ENCODE measurements at places on chromosomes 7 and 10.

DNA sequence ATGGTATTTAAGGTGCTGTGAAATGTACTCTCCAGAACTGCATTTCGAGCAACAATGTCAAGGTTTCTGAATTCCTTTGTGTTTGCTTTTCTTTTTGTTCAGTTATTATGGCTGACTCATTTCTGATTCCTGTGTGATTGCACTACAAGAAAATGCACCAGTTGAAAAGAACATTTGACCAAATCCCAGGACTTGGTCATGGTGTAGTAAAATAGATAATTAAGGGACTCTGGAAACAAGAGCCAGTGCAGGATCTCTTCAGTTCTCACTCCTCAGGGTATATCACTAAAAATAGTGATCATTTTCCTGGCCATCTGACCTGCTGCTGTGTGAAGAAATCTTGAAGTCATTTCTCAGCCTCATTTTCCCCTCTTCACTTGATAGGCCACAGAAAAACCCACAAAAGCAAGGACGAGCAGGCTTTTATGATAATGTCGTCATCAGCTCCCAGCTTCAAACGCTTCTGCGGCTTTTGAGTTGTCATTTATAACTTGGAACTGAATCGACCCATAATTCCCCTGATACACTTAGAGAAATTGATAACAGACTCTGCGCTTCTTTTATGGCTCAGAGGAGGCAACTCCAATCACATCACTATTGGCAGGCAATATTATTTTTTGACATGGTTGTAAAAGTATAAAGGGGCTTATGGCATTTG, 274.7 kb downstream of the HDAC9 start:
- no peak for DNase-seq

GRCh38 chr10:127040756-127041155, 135.5 kb downstream of the DOCK1 start:
- no peak for DNase-seq

DNA sequence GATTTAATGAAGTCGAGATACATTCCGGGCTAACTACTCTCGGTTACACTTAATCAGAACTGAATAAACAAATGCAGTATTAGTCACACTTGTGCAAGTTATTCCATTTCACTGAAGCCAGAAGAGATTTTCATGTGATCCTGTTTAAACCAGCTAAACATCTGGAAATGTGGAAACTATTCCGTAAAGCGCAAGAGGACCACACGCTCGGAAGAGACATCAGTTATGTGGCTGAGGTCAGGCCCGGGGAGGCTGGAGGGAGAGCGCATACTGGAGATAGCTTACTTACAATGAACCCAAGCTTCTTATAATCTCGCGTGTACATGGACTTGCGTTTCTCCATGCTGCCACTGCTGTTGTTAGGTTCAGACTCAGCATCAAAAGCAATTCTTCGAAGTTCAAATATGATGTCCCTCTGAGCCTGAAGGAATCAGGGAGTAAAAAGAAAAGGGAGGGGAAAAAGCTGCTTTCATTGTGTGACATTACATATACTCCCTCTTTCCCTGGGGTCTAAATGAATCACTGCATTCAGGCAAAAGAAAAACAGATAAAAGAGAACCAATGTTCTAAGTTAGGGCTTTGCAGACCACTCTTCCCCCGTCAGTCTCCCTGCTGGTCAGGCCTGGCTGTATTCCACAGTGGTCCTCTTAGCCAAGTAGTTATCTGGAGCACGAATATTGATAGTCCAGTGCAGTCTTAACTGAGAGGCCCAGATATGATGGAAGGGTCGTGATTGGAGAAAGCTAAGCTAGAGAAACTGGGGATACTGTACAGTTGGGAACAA, 237.4 kb downstream of the ELMO1 start:
- no peak for DNase-seq

DNA sequence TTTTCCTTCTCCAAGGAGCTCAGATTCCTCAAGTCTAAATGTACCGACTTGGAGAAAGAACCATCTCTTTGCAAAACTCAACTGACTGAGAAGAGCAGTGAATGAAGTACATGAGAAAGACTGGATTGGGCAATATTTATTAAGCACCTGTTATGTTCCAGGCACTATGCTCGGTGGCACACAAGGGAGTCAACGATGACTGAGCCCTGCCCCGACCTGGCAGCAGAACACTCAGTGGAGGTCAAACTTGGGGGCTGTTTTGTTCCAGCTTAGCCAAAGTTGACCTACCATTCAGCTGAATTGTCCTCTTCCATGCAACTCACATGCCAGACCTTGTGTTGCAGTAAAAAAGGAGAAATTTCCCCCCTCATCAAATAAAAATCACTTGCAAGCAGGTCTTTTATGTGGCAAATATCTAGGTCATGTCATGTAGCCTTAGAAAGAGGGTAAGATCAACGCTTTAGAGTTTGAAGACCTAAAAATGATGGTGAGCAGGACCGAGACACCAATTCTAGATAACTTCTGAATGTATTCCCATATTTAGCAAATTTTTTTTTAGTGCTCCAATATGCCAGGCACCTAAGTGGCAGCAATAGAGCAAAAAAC, 14.3 kb upstream of the XPNPEP1 start:
- DNase-seq: no peak

DNA sequence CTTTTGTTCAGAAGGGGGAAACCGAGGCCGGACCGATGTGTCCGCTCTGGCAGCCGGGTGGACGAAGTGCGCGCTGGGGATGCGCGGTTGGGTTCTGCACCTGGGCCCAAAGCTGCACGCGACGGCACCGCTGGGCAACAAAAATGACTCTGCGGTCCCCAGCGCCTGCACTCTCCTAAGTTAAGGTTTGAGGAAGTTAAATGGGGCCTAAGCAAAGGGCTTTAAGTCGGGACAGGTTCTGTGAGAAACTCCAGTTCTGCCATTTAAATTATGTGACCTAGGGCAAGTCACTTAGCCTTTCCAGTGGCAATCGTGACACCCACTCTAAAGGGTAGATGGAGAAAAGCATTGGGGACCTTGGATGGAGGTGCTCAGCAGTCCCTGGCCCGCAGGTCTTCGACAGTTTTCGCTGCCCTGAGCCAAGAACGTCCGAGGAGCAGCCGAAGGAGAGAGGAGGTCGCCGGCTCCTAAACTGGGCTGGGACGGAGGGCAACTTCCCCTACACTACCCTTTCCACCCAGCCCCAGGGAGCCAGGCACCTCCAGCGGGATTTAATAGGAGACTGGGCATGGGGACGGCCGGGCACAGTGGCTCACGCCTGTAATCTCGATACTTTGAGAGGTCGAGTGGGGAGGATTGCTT, 534 bp upstream of the ACBD5 start:
- DNase-seq: no peak

- DNase-seq: no peak
Observed at GRCh38 chr7:42843205-42843800, 68.6 kb downstream of the C7orf25 start.

Data from natural killer cell treated with Interleukin-12 subunit alpha and Interleukin-12 subunit beta and Interleukin-15 and Interleukin-18, amount 100 ng/mL, for 72 hours (primary cell).